ENCODE measurements at places on chromosomes 1 and 21.

DNA sequence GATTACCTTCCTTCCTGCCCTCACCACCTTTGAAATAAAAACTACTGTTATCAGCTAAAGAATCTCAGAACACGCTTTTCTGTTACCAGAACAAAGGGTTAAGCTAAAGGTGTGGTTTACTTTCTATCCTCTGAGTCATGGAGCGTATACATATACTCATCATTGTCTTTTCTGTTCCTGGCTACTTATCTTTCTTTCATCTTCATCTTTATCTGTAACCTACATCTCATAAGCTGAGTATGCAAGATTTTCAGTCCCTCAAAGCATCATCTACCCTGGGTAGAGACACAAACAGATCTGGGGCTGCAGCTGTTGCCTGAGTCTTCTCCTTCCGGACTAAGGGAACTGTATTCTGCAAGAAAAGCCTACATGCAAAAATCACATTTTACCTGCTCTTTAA, 75.6 kb downstream of the LMO4 start:
- DNase-seq, result no peak

DNA sequence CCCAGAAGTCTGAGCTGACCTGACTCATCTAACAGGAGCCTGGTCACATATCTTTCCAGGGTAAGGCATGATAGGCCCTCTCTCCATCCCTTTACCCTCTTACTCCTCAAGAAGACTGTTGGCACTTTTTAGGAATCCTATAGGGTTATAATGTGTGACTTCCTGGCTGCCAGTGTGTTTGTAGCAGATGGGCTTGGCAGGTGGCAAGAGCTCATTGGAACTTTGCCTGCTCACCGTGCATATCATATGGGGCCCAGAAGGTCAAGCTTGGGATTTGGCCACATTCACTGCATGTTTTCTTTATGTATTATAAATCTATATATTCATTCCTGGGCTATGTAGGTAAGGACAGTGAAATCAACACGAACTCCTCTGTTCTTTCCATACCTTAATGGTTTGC, 5.2 kb downstream of the KAZN start:
- DNase-seq, result no peak

DNA sequence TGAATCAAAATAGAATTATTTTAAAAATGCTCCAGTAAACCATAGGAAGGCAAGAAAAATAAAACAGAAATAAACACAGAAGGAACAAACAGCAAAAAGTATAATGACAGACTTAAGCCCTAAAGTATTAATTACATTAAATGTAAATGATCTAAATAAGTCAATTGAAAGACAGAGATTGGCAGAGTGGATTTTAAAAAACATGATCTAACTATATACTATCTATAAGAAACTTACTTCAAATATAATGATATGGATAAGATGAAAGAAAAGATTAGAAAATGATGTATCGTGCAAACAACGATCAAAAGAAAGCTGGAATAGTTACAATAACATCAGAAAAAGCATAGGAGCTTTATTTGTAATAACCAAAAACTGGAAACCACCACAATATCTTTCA, 90.8 kb downstream of the CAMK2N1 start:
- DNase-seq, result no peak

DNA sequence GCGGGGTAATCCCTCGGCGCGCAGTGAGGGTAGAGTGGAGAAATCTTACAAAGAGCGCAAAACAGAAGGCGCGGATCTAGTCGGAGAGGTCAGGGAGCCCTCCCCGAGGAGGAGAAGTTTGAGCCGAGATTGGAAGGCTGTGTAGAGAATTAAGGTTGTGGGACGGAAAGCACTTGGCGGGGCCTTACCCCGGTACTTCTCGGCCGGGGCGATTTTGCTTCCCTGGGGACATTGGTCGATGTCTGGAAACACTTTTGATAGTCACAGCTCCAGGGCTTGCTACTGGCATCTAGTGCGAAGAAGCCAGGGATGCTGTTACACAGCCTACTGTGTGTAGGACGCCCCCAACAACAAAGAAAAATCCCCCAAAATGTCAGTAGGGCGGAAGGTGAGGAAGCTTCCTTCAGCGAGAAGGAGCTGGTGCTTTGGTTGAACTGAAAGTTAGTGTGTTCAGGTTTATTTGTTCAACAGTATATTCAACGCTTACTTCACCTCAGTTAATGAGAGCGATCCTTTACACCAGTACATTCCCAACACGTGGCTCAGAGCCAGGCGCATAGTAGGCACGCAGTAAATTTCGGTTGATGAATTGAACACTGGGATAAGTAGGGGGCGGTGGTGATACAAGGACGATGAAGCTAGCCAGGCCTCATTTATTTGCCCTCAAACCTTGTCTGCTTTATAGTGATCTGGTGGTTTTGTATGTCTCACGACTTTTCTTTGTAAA, 807 bp downstream of the CEP85 start:
- DNase-seq, result no peak

DNA sequence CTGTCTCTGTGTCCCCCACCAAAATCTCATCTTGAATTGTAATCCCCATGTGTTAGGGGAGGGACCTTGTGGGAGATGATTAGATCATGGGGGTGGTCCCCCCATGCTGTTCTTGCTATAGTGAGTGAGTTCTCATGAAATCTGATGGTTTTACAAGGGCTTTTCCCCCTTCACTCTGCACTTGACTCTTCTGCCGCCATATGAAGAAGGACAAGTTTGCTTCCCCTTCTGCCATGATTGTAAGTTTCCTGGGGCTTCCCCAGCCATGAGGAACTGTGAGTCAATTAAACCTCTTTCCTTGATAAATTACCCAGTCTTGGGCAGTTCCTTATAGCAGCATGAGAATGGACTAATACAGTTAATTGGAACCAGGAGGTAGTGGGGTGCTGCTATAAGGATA, 137.1 kb upstream of the RAB4A start:
- DNase-seq, result no peak

All from eye (tissue), 1 donor.